ENCODE measurements at places on chromosomes 16 and 17.

- no peak for DNase-seq
These were observed 24.6 kb downstream of the COG7 start for GRCh38 chr16:23428351-23428750.

GRCh38 chr17:74757502-74757901 is 9.1 kb downstream of the NHERF1 start:
- no peak for DNase-seq

- DNase-seq, result no peak
These were observed 26.8 kb downstream of the GAS7 start for GRCh38 chr17:10171581-10171981.

- DNase-seq, result peak; percentile 30
These were observed 83.7 kb downstream of the N4BP1 start for GRCh38 chr16:48526058-48526957.
